ENCODE measurements at places on chromosomes 16 and 17.

- no peak for DNase-seq
Measured at GRCh38 chr16:12362482-12363458, 386.2 kb downstream of the SNX29 start.

DNA sequence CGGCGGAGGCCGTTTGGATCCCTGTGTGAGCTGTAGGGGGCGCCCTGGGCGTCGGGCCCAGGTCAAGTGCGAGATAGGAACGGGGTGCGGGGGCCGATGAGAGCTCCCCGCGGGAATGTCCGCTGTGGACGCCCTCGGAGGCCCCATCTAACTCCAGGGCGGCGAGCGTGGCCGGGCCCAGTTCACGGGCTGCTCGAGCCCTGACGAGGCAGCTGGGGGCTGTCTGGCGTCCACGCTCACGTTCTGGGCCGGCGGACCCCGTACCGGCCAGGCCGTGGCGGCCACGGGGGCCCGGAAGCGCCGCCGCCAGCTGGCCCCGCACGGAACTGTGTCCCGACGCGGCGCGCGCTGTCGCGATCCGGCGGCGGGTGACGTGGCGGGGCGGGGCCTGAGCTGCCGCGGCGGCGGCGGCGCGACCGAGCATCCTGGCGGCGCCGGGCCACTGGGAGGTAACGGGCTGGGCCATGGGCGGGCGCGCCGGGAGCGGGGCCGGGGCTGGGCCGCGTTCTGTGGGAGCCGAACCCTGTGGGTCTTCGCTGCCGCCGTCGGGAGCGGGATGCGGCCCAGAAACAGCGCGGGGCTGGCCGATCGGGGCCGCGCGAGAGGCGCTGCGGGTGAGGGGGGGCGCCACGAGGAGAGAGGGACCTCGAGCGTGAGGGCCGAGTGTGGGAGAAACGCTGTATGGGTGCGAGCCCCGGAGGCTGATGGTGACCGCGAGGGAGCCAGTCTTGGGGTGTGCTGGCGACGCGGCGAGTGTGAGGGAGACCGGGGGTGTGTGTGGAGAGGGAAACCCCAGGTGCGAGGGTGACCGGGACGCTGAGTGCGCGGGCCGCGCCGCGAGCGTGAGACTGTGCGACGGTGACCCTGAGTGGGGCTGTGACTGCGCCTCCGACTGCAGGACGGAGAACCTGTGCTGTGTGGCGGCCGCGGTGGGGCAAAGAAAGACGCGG is at the start of gene SLC7A6:
TSS of gene SLC7A6 (plus strand) at position 399 of the 950 bp plus-strand sequence. CDS start 10,201 bp downstream, outside the sequence.
- DNase-seq: peak; percentile 50

DNA sequence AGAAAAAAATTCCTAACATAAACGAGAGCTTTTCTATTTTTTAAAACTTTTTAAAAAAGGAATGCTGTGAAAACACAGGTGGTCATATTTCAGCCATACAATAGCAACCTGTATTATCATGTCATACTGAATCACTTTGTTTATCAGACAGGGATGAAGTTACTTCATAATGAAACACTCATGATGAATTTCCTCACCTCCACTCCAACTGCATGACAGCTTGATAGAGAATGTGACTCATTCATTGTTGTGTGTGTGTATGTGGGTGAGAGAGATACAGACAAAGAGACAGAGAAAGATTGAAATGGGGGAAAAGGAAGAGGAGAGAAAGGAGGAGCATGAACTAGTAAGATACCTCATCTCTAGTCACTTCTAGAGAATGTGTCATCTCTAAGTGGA is 109.0 kb downstream of the SYCE1L start:
- DNase-seq: no peak

GRCh38 chr16:88809676-88810165 is 2.0 kb downstream of the APRT start:
- no peak for DNase-seq

GRCh38 chr17:60102632-60103096 is 23.9 kb upstream of the HEATR6 start:
- no peak for DNase-seq

- DNase-seq: no peak
Measured at GRCh38 chr17:42251115-42251514, 25.1 kb downstream of the STAT5B start.
